ENCODE measurements at places on chromosomes 11 and 22. TPM values are rescaled to one million over a fixed set of nuclear protein-coding genes. Genes with fewer than 3 reads are reported as not detected.

MRGPRE gene
- not detected for total RNA-seq

RASGRP2 gene
- 2.3 TPM for total RNA-seq

DNA sequence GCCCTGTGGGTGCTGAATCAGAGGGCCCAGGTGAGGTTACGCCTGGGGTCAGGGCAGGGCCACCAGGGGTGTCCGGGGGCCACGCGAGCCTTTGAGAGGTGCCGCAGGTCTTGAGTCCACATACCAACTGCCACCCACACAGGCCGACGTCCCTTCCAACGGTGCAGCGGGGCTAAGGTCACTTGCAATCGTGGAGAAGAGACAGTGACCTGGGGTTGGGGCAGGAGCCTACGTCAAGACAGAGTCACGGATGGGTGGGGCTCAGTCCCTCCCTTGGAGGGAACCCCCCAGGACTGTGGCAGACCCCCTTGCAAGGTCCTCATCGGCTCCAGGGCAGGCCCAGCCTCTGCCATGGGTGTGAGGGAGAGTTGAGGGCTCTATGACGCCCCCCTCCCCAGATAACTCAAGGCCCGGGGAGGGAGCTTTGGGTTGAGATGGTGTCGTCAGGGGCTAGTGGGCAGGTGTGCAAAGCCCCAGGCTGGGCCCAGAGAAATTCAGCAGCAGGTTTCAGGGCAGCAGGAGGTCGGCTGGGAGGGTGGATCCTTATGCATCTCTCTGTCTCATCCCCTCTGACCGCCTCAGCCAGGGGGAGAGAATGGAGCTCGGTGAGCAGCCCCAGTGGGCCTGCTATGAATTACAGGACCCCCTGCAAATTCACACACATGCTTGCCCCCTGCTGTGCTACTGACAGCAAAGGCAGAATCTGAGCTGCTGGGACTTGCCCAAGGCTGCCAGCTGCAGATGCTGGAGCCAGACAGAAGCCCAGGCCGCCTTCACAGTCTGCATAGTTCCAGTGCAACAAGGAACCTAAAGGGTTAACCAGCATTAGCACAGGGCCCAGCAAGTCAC, 60.0 kb downstream of the MYEOV start:
- DNase-seq, result no peak

DNA sequence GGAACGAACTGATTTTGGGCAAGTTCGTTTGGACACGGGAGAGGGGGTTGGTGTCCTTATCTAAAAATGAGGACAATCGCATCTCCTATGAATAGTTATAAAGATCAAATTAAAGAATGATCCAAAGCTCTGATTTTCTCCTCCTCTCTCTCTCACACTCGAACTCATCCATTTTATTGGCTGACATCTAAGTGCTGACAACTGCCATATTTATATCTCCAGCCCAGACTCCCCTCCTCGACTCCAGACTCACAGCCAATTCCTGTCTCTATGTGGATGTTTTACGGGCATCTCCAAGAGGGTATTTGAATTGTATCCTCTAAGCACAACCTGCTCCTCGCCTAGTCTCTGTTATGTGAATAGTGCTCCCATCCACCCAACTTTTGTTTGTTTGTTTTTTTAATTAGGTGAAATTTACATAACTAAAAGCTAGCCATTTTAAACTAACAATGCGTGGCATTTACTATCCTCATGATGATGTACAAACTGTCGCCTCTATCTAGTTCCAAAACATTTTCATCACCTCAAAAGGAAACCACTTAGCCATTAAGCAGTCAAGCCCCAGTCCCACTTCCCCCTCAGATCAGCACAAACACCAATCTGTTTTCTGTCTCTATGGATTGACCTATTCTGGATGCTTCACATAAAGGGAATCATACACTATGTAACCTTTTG, 4.0 kb downstream of the SYN3 start:
- DNase-seq, result no peak

GRCh38 chr11:8291421-8292350, 28.0 kb upstream of the LMO1 start:
- no peak for DNase-seq

GRCh38 chr11:64092761-64093136, 57.0 kb downstream of the FLRT1 start:
- DNase-seq, result no peak

DNA sequence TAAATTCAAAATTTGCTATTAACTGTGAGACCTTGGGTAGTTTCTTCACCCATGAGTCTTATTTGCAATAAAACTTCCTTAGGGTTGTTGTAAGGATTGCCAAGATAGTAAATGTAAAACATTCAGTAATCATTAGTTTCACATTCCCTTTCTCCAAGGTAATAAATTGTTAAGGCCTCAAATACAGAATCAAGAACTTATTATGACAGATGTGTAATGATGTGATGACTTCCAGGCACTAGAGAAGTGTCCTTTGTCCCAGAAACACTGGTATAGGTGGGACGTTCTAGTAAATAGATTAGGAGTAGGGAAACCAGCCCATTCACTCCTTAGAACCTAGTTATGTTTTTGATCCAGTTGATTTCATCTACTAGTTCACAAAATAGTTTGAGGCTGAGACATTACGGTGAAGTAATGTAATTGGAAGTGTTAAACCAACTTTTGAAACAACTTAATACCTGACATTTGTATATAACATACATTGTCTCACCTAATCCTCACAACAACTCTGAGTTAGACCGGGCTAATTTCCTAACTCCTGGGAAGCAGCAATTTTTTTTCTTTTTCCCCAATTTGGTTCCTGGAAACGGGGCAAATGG, 25.5 kb downstream of the CTNND1 start:
- DNase-seq, result no peak

- no peak for DNase-seq
Observed at GRCh38 chr11:75579841-75580240, 17.8 kb downstream of the SERPINH1 start.

MIAT gene
- 0.53 TPM for total RNA-seq

PVALB gene
- not detected for total RNA-seq

DNA sequence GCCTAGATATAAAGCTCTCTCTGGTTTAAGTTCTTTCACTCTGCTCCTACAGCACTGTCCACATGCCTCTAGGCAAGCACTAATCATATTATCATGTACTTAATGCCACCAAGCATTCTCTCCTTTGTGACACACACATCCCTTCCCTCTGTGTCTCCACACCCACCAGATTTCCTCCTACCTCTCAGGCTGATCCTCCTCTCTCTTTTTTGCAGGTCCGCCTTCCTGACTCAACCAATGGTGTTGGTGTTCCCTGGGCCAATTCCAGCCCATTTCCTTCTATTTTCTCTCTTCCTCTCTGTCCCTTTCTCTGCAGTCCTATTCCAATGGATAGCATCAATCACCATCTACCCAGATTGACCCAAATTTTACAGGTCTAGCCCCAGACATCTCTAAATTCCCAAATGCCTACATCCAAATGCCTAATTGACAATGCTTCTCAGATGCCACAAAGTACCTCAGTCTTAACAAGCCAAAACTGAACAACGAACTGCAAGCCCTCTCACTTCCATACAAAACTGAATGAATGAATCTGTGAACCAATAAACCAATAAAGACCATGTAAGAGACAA, 504 bp upstream of the ZNF215 start:
- peak; percentile 26 for DNase-seq

- DNase-seq, result no peak
Observed at GRCh38 chr11:103978616-103979595, 57.5 kb upstream of the DDI1 start.

- DNase-seq, result no peak
Observed at GRCh38 chr11:123507043-123507442, 77.0 kb downstream of the GRAMD1B start.

DNA sequence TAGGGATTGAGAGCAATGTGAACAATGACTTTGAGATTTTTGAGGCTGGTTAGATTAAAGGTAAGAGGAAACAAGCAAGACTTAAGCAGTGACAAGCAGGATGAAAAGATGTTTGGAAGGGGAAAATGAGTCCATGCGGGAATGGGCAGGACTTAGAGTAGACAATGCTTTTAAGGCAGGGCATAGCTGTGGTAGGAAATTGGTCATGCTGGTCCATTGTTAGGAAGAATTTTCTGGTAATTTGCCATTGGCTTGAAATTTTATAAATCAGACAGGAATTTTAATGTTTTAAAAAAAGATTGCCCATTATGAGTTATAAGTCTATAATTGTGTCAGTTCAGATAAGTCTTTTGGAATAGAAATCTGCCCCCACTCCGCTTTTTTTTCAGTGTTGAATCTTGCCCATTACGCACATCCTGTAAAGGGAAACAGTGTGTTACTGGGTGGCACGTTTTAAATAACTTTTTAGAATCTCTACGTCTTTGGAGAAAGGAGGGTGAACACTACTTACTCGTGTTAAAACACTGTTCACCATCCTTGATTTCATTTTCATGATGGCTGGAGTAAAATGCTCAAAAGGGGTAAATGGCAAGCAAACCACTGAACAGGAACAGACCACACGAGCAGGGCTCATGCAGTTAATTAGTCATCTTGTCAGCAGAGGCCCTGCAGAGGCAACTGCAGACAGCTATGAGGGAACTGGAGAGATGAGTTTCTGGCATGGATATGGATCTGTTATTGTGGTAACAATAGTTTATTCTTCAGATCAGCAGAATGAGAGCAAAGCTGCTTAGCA, 25.0 kb downstream of the SWAP70 start:
- DNase-seq, result peak; percentile 96

- no peak for DNase-seq
Observed at GRCh38 chr22:37351232-37351631, 68.9 kb downstream of the CYTH4 start.

DNA sequence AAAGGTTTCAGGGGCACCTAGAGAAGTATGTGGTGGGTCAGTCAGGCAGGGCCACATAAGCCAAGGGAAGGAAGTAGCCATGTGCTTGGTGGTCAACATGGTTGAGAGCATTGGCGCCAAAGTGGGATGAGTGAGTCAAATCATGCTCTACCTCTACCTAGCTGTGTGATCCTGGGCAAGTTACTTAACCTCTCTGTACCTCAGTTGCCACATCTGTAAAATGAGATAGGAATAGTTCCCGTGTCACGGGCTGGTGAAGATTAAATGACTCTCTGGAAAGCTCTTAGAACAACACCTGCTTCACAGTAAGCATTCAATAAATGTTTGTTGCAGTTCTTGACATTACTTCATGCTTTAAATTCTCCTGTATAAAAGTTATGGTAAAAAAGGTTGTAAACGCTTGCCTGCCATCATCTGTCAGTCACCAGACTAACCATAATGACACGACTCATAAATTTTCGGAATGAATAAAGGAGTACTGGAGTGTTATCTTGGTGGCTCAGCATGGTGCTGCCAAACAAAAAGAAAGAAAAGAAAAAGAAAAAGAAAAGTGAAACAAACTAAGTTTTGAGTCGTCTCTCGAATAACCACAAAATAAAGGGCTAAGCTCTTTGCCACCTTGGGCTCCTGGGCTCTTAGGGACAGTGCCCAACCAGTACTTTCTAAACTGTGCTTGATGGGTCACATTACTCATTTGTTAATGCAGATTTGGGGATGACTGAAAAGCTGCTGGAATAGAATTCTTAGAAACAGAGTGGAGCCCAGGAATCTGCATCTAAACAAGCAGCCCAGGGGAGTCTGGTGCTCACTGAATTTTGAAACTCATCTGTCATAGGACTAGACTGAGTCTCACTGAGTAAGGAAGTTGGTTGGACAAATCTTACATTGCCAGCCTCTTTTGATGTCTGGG, 107.6 kb downstream of the LDLRAD3 start:
- no peak for DNase-seq

RIMBP3B gene
- not detected for total RNA-seq

- no peak for DNase-seq
Observed at GRCh38 chr11:129945373-129945772, 50.0 kb upstream of the NFRKB start.

- DNase-seq, result no peak
Observed at GRCh38 chr22:49645791-49646550, 181.7 kb downstream of the BRD1 start.

DNA sequence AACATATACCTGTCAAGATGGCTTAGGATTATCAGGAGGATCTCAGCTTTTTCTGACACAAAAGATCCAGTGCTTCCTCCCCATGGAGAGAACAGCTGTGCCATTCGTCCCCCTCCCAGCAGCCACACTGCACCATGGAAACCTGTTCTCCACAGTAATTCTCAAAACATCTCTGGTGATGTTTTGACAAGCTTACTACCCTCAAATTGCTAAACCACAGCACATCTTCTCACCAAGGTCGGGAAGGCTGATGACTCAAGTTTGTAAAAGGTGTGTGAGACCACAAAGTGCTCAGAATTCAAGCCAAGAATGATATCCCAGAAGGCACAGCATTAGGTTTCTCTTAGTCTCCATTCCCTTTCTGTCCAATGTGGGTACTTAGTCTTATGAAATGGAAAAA, 3.9 kb upstream of the RAB38 start:
- no peak for DNase-seq

DNA sequence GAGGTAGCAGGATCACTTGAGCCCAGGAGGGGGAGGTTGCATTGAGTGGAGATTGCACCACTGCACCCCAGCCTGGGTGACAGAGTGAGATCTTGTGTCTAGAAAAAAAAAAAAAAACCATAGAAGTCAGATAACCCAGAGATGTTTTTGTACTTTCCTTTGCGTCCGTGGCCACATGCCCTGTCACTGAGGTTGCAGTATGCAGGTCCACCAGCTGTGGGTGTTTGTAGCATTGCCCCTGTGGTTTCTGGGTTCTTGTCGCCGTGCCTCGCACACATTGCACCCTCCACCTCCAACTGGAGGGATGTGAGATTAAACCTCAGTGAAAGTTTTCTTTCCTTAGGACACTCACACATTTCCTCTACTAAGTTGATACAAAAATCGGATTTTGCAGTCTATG, 70.3 kb downstream of the TNRC6B start:
- no peak for DNase-seq

SPA17 gene
- 4.7 TPM for total RNA-seq

ABCG4 gene
- total RNA-seq, result 1.7 TPM

DNA sequence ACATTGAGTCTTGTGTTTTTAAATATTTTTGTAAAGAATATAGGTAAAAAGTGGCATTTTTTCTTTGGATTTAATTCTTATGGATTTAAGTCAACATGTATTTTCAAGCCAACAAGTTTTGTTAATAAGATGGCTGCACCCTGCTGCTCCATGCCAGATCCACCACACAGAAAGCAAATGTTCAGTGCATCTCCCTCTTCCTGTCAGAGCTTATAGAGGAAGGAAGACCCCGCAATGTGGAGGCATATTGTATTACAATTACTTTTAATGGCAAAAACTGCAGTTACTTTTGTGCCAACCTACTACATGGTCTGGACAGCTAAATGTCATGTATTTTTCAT, 333 bp upstream of the CD3E start:
- DNase-seq, result no peak

DNA sequence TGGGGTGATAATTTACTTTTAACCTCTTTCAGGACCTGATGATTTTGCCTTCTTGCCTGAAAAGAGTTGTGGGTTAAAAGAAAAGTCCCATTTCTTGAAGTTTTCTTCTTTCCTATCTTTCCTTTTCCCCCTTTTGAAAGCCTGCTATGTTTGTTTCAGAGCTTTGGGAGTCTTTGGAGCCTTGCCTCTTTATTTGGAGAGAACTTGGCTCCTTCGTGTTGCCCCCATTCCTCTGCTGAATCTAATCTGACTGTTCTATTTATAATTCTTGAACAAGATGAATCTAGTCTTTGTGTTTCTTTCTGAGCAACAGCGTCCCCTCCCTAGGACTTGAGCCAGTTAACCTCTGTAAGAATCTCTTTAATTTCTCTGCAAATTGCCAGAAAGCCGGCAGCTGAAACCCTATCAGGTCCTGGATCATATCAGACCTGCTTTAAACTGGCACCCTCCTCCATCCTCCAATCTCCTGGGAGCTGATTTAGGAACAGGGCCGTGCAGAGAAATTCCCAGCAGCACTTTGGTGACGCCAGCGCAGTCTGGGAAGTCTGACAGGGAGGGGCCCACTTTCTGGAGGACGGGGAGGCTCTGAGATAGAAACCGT, 289.1 kb upstream of the SORL1-AS1 start:
- DNase-seq, result no peak

GRCh38 chr22:37303821-37304274, 21.5 kb downstream of the CYTH4 start:
- peak; percentile 78 for DNase-seq

GRCh38 chr22:22420580-22420979, 88.0 kb downstream of the ZNF280B start:
- no peak for DNase-seq

Measured in endothelial cell of umbilical vein (primary cell).